Activated CD4-positive, alpha-beta T cell treated with anti-CD3 and anti-CD28 coated beads, Interleukin-2, amount 10 ng/mL, durations not matched to agents 7 days and 5 days (primary cell): ENCODE measurements at places on chromosomes 2 and 18.

GRCh38 chr18:12741351-12741750, 38.5 kb downstream of the PSMG2 start:
- DNase-seq, result no peak

DNA sequence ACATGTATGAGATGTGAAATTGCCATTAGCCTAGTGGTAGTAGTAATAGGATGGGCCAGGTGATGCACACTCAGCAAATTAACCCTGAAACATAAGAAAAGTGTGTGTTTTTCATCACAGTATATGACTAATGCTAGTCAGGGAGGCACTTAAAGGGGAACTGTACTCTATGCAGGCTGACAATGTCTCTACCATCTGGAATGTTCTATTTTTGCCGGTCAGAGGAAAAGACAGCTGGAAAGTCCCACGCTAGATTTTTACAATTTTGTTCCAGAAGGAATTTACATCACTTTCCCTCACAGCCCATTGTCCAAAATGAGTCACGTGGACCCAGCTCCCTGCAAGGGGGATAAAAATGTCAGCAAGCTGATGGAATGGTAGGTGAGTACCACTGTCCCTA, 746.3 kb upstream of the CHAC2 start:
- DNase-seq, result no peak

DNA sequence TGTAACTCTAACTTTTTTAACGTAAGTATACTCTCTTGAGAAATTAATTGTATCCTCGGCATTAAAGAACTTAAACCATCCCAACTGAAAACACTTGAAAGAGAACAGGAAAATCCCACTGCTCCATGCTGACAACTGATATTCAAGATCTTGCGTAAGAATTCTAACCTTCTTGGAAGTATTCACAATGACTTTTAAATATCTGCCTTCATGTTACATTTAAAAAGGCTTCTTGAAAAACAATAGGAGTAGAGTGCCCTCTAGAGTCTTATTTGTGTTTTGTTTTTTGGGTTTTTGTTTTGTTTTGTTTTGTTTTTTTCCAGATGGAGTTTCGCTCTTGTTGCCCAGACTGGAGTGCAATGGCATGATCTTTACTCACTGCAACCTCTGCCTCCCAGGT, 65.4 kb upstream of the DNAJC10 start:
- no peak for DNase-seq

- no peak for DNase-seq
These were observed 792.5 kb upstream of the FANCL start for GRCh38 chr2:59033661-59034060.

- DNase-seq, result no peak
These were observed 1167.9 kb downstream of the DSC3 start for GRCh38 chr18:29874519-29875098.

GRCh38 chr2:29562319-29562718, 359.1 kb downstream of the ALK start:
- DNase-seq, result no peak

DNA sequence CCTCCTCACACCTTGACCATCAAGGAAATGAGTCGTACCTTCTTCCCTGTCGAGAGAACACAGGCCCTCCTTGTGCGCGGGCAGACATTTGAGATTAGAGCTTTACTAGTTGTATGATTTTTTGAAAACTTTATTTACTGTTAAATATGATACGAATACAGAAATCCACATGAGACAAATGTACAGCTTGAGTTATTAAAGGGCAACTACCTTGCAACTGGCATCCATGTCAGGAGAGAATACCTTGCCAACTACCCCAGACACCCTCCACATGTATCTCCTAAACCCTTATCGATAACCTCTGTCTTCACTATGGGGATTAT, 28.3 kb downstream of the KLHL23 start:
- no peak for DNase-seq

DNA sequence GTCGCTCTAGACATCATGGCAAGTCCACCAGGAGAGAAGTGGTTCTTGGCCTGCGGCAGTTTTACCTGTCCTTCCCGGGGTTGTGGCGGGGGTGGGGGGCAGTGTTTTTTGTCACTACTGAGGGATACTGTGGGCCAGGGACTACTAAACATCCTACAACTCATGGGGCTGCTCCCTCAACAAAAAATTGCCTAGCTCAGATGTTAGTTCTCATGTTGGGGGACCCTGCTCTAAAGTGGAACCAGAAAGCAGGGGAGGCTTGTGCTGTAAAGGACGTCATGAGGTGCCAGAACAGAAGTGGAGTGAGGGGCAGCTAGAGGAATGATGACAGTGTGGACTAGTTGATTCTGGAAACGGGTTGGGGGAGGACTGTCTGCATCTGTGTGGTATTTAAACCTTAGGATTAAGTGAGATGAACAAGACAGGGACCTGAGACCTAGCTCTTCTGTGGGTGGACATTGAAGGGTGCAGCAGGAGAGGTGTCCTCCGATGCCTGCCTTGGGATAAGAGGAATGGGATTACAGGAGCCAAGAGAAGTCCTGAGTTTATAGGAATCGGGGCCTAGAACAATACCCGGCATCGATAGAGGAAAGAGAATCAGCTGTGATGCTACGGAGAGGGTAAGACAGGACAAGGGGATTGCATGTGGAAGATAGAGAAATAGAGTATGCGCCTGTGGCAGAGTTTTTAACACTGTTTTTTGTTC, 2.7 kb downstream of the RPL31 start:
- DNase-seq, result no peak
